Stimulated activated CD8-positive, alpha-beta memory T cell treated with anti-CD3 and anti-CD28 coated beads, Interleukin-7, amount 100 ng/mL, for 24 hours (primary cell): ENCODE measurements at places on chromosomes 6 and 20.

- DNase-seq, result no peak
Observed at GRCh38 chr6:38157905-38158304, 338.4 kb downstream of the ZFAND3 start.

- DNase-seq, result no peak
Observed at GRCh38 chr20:48002517-48002970, 217.3 kb upstream of the SULF2 start.

DNA sequence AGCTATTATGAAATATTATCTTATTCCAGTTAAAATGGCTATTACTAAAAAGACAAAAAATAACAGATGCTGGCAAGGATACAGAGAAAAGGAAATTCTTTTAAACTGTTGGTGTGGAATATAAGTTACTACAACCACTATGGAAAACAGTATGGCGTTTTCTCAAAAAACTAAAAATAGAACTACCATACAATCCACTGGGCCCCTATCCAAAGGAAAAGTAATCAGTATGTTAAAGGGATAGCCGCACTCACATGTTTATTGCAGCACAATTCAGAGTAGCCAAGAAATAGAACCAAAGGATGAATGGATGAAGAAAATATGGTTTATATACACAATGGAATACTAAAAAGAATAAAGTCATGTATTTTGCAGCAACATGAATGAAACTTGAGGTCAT, 303.8 kb upstream of the ECI2 start:
- no peak for DNase-seq

- no peak for DNase-seq
Observed at GRCh38 chr6:138509371-138509770, 10.1 kb upstream of the NHSL1 start.

GRCh38 chr6:105324386-105324950, 78.4 kb downstream of the PREP start:
- DNase-seq, result no peak

- DNase-seq, result no peak
Observed at GRCh38 chr6:8080362-8081151, 16.4 kb upstream of the BLOC1S5 start.

DNA sequence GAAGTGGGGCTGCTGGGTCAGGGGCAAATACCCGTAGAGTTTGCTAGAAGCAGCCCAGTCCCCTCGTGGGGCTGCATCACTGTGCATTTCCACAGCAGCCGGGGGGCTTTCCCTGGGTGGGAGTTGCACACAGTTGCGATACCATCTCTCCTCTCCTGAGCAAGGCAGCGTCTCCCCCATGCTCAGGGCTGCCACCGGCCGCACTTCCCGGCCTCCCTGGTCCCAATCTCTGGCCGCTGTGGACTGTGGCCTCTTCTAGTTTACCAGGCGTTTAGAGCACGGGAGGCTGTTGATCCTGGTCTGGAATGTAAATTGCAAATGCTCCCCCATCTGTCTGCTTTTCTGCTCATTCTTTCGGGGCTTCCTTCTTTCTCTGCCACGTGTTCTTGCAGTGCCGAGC, 31.1 kb downstream of the OSBPL2 start:
- DNase-seq, result no peak

DNA sequence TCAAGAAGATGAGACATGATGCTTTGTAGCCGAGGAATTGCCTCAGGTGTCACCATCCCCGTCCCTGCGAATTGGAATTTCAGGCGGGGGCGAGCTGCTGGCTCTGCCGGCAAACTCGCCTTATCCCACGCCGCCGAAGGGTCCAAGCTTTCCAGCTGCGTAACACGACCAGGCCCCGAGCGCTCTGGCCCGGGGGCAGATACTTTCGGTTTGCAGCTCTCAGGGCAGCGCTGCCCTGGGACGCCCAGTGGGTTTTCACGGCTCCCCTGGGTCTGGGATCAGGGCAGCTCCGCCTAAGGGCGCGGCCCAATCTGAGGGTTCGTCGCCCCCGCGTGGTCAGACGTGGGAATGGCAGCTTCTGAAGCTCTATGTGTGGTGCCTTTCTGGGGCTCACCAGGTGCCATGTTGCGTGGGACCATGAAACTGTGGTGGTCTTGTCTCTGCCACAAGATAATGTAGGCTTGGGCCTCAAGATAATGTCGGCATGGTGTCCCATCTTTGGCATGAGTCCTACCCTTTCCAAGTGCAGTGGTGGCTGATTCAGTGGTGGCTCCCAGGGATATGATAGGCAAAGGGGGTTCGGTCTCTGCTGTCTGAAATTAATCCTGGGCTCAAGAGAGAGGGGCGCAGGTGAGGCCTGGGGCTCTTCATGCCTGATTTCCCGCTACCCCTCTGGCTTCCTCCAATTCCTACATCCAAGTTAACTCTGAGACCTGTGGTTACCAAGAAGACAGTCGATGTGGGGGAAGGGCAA, 21.0 kb downstream of the PIGT start:
- DNase-seq, result peak; percentile 78

- DNase-seq, result no peak
Observed at GRCh38 chr20:34654207-34654744, 22.6 kb downstream of the PIGU start.

DNA sequence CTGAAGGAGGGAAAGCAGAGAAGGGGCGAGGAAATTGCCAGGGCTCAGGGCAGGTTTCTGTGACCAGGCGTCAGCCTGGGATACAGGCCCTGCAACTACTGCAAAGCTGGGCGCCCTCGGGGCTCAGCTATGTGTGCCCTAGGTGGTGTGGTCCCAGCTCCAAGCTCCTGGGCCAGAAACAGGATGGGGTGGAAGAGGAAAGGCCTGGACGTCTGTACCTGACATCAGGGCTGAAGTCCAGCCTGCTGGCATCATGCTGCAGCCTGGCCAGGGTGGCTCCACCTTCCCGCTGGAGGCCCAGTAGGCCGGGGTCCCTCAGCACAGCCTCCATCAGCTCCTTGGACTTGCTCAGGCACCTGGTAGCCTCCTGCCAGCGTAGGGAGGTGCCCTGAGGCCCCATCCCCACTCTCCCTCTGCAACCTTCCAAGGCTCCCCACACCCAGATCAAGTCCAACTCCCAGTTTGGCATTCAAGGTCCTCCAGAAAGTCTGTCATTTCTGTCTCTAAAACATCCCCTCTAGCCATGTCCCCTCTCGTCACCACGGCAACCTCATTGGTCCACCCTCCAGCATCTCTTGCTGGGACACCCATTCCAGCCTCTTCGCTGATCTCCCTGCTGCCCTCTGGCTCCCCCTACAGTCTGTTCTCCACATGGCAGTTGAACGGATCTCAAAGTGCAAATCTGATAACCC, 38.2 kb downstream of the KIAA1755 start:
- peak; percentile 32 for DNase-seq
